ENCODE measurements at places on chromosomes 12 and 14. TPM values are rescaled to one million over a fixed set of nuclear protein-coding genes. Genes with fewer than 3 reads are reported as not detected.

Gene PIP4K2C
- 16.1 TPM for polyA plus RNA-seq

DNA sequence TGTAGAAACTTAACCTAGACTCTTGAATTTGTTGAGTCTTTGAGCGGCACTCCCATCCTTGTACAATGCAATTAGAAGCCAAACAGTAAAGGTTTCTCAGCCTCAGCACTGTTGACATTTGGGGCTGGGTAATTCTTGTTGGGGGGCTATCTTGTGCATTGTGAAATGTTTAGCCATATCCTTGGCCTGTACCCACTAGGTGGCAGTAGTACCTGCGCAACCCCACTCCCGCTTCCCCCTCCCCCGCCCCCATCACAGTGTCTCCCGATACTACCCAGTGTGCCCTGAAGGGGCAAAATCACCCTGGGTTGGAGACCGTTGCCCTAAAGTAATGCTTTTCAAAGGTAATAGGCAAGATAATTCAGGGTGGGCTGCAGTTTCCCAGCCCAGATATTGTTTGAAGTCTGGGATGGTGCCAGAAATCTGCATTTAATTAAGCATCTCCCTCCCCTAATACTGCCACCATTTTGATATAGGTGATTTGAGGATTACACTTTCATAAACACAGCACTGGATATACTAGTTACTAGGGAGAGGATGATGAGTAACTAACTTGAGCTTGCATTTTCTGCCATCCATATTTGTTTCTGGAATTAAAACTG, 1.8 kb downstream of the COX6A1 start:
- no peaks in the 10 kb centered on the region for H3K36me3 ChIP-seq
- H3K4me1 ChIP-seq, result peaks cover 7% of the 10 kb centered on the region
- peak overlapping the region; percentile 75 for H3K4me3 ChIP-seq

Gene NAA30
- 3.8 TPM for polyA plus RNA-seq

DNA sequence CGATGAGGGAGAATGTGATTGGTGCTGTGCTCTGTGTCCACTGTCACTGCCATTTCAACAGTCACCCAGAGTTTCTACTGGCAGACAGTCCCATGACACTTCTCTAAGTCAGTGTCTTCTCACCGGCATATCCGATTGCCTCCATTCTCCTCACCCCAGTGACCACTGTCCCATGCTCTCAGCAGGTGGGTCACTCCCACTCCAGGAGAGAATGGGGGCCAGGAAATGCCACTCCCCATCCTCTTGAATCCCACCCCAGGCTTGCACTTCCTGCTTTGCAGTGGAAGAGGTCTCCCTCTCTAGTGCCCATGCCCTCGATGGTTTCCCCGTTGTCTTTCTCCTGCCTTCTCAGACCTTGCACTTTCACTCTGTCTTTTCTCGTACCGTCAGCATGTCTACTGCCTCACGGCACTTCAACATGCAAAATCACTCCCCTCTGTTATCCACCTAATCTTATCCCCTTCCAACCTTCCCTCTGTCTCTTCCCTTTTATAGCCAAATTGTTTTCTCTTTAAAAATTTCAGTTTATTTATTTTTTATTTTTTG, 2.2 kb upstream of the EP400 start:
- no peak overlapping the region for H3K4me3 ChIP-seq
- DNase-seq, result no peak
- no peaks in the 10 kb centered on the region for H3K27me3 ChIP-seq
- peak overlapping the region; percentile 58 for H3K27ac ChIP-seq
- H3K36me3 ChIP-seq, result peaks cover 5% of the 10 kb centered on the region

DNA sequence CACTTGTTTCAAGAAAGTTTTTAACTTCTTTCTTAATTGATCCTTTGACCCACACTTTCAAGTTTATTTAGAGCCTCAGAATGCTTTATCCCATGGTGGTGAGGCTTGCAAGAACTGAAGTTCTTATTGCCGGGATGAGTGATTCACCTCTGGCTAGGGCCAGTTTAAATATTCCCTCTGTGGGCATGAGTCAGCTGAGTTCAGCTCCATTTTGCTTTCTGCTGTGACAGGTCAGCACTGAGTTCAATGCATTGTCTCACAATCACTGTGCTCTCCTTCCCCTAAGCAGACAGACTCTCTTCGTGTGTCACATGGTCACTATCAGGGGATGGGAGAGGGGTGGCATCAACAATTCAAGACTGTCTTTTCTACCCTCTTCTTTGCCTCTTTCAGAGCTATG, 514.6 kb upstream of the FBXO33 start:
- H3K27ac ChIP-seq, result no peak overlapping the region
- no peaks in the 10 kb centered on the region for H3K27me3 ChIP-seq
- no peaks in the 10 kb centered on the region for H3K4me1 ChIP-seq
- no peak overlapping the region for H3K4me3 ChIP-seq
- H3K36me3 ChIP-seq, result no peaks in the 10 kb centered on the region

Gene GRIP1
- polyA plus RNA-seq, result 0.54 TPM

Gene C12orf54
- polyA plus RNA-seq, result not detected

DNA sequence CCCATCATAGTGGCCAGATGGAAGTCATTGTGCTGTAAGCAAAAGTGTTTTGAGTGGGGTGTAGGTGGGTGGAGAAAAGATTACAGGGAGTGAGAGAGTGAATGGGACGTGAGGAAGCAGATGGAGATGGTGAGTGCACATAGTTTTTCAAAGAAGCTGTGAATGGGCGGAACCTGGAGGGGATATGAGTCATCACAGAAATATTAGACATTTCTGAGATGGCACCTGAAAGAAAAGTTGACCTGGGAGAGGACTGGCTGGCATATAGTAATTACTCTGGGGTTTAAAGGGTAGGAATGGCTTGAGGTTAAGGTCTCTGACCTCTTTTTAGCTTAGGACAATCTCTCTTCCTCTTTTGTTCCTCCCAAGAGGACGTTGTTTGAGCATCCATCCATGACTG, 50.5 kb downstream of the ANO4 start:
- H3K36me3 ChIP-seq, result no peaks in the 10 kb centered on the region
- H3K4me1 ChIP-seq, result no peaks in the 10 kb centered on the region
- no peaks in the 10 kb centered on the region for H3K27me3 ChIP-seq

DNA sequence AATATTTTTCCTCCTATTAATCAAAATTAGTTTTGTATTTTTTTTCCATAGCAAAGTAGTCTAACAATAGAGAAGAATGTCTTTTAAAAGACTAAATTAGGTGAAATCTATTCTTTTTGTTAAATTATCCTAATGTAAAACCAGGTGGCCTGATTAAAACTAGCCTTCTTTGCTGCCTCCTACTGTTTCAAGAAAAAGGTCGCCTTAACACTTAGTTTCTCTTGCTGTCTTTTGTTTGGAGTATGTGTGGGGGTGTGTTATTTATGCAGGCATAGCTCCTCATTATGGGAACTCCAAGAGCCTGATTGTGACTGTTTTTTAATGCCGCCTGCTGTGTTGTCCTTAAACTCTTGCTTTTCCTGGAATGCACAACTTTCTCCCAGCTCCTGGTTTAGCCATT, 855.3 kb downstream of the DIO2 start:
- no peaks in the 10 kb centered on the region for H3K4me1 ChIP-seq
- no peak overlapping the region for H3K27ac ChIP-seq
- H3K4me3 ChIP-seq, result no peak overlapping the region
- no peaks in the 10 kb centered on the region for H3K36me3 ChIP-seq

GRCh38 chr12:106000382-106001104, 138.2 kb downstream of the NUAK1 start:
- no peak overlapping the region for H3K4me3 ChIP-seq
- no peaks in the 10 kb centered on the region for H3K4me1 ChIP-seq
- no peak overlapping the region for H3K27ac ChIP-seq
- peaks cover 5% of the 10 kb centered on the region for H3K27me3 ChIP-seq
- no peak for DNase-seq

DNA sequence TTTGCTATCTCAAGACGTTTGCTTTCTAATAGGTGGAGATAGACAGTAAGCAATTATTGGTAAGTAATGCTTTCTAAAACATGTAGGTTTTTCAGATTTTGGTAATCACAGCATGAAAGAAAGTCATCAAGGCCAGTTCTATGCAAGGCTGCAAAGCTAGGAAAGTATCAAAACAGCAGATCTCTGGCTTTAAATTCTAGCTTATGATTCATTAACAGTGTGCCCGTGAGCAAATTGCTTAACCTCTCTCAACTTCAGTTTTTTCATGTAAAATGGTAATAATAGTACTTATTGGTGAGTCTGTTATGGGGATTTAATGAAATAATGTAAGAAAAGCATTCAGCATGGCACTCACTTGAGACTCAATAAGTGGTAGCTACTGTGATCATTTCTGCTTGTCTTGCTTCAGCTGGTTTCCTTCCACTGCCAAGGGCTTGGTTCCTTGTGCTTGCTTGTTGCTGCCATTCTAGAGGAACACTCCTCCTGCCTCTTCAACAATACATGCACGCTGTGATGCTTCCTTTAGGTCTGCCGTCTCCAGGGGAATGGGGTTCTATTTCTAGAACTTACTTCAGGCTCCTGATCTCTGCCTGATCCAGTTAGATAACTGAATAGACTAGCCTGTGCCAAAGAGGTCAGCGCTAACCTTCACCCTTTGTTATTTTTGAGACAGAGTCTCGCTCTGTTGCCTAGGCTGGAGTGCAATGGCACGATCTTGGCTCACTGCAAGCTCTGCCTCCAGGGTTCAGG, 88.4 kb downstream of the CAND1 start:
- H3K4me3 ChIP-seq, result no peak overlapping the region
- no peak for DNase-seq
- no peaks in the 10 kb centered on the region for H3K27me3 ChIP-seq
- no peaks in the 10 kb centered on the region for H3K36me3 ChIP-seq
- H3K27ac ChIP-seq, result no peak overlapping the region

DNA sequence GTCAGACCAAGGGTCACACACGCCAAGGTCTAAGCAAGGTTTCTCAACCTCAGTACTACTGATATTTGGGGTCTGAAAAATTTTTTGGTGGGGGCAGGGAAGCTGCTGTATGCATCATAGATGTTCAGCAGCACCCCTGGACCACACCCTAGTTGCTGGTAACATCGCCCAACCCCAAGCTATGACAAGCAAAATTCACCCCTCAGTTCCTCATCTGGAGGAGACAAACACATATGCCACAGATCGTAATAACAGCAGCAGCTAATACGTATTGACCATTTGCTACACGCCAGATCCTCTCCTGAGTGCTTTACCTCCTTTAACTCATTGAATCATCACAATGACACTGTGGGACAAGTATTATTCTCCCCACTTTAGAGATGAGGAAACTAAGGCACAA, 46.4 kb downstream of the ACTN1 start:
- H3K27ac ChIP-seq, result no peak overlapping the region
- H3K4me1 ChIP-seq, result peaks cover 7% of the 10 kb centered on the region
- H3K27me3 ChIP-seq, result no peaks in the 10 kb centered on the region
- no peaks in the 10 kb centered on the region for H3K36me3 ChIP-seq

Gene VSX2
- polyA plus RNA-seq, result not detected

DNA sequence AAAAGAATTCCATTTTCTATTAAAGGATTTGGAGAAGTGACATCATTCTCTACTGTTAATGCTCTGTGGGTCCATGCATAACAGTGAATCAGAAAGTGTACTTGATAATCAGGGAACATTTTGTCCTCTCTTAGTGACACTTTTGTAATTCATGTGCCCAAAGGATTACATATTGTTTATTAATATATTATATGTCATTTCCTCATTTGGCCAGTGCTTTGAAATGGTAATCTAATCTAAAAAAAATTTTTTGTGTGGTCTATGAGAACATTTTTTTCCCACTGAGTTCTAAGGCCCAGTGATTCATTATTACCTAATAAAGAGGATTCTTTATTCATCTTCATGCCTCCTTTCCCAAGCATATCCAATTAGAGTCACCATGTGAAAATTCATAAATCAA, 79.7 kb upstream of the MYF6 start:
- no peaks in the 10 kb centered on the region for H3K36me3 ChIP-seq
- H3K4me3 ChIP-seq, result no peak overlapping the region
- H3K4me1 ChIP-seq, result no peaks in the 10 kb centered on the region
- no peak overlapping the region for H3K27ac ChIP-seq
